ENCODE measurements at places on chromosomes 6 and 20.

- no peak for DNase-seq
These were observed 14.8 kb downstream of the CDS2 start for GRCh38 chr20:5141615-5142014.

DNA sequence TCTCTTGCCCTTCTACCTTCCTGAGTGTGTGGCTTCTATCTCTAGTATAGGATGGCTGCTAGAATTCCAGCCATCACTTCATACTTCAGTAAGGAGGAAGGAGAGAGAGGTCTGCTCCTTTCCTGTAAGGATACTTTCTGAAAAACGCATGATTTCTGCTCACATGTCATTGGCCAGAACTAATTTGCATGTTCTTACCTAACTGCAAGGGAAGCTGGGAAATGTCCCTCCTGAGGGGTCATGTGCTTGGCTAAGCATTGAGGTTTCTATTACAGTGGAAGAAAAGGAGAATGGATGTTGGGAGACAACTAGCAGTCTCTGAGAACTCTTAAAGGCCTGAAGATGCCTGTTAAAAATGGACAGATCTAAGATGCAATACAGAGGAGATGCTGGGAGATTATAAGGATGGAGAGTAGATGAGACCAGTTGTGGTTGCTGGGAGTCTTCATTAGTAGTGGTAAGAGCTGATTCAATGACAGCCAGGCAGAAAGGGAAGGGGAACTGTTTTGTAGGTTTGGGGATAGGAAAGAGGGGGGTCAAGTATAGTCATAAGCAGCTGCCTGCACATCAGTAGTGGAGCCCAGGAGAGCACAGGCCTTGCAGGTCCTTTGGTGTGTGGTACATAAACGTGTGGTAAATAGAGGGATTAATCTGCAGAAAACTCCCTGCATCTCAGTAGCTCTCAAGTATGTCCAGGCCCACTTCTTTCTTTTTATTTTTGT is 20.2 kb downstream of the CDS2 start:
- DNase-seq, result no peak

DNA sequence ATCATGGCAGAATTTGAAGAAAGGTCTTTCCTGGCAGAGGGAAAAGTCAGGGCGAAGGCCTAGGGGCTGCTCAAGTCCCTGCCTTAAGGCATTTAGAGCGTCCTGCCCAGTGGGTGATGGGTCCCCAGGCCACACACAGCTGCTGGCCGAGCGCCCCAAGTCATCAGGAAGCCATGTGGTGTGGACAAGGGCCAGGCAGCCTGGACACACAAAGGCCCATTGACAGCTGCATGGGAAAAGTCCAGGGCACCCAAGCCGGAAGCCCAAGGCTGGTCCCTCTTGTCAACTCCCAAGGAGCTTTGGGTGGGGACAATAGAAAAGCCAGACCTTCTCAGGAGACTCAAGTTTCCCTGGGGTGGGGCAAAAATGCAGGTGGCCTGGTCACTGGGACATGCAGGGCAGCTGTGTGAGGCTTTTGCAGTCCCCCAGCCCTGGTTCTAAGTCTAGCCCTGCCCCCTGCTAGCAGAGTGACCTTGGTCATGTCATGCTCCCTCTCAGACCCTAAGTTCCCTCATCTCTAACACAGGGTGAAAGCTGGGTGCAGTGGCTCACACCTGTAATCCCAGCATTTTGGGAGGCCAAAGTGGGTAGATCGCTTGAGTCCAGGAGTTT is 44.3 kb upstream of the PTGIS start:
- no peak for DNase-seq

DNA sequence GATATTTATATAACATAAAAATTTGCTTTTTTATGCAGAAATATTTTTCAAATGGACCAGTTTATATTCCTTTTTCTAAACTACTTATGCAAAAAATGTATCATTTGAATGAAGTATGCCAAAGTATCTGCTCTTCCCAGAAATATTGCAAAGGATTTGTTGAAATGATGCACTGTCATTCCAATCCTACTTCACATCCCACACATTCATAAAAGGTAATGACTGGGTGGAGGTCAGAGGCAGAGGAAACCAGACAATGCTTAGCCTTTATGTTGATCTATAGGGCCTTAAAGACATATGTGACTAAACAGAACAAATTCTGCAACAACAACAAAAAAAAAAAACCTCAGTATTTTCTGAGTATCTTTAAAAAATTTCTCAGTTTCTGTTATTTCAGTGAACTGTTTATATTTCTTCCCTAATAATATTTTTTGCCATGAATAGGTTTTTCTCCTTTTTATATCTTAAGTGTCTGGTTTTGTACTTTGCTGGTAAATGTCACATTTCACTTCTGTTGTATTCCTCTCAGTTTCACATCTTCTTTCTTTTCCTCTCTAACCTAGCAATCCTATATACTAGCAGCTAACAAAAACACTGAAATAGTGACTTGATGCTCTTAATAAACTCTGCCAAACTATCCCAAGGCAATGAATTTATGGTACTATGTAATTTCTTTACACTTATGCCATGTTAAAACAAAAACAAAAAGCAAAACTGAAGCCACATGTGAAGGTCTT is 374.1 kb downstream of the BCKDHB start:
- no peak for DNase-seq

DNA sequence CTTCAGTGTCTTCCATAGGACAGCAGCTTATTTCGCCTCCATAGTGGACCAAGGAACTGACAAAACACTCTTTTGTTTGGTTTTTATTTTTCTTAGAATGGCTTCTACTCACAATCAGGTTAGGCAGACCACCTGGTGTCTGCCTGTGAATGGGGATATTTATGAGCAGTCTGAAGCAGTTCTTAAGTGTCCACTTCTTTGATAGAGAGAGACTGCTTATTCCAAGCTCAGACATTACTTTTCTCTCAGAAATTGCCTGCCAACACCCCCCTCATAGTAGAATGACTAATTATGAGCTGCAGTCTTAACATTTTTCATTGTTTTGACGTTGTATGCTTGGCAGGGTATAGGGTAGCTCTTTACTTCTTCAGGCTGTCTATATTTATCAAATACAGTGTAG is 174.7 kb downstream of the ZFAND3 start:
- no peak for DNase-seq

DNA sequence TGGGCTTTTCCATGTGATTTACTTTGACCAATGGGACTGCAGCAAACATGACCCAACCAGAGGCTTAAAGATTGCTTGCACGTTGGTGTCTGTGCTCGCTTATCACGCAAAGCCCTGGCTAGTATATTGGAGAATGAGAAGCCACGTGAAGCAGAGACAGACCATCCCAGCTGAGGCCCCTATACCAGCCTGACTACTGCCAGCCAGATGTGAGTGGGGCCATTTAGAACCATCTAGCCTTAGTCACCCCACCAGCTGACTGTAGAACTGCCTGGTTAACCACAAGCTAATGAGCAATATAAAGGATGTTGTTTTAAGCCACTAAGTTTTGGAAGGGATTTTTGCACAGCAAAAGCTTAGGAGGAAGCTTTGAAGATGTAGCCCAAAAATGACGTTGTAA is 74.5 kb downstream of the MACROD2 start:
- no peak for DNase-seq

- no peak for DNase-seq
These were observed 350.0 kb downstream of the QKI start for GRCh38 chr6:163764565-163764964.

GRCh38 chr6:142642651-142643050 is 302.3 kb downstream of the HIVEP2 start:
- no peak for DNase-seq

DNA sequence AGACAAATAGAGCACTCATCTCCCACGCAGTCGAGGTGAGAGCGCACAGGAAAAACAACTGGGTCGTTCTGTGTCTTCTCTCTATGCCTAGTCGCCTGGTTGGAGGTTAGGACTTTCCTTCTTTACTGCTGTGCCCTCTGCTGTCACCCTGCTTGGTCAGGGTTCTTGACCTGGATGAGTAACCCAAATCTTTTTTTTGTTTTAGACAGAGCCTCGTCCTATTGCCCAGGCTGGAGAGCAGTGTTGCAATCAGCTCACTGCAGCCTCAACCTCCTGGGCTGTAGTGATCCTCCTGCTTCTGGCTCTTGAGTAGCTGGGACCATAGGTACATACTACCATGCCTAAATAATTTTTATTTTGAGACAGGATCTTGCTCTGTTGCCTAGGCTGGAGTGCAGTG is 24.5 kb downstream of the PRPF6 start:
- DNase-seq, result no peak

DNA sequence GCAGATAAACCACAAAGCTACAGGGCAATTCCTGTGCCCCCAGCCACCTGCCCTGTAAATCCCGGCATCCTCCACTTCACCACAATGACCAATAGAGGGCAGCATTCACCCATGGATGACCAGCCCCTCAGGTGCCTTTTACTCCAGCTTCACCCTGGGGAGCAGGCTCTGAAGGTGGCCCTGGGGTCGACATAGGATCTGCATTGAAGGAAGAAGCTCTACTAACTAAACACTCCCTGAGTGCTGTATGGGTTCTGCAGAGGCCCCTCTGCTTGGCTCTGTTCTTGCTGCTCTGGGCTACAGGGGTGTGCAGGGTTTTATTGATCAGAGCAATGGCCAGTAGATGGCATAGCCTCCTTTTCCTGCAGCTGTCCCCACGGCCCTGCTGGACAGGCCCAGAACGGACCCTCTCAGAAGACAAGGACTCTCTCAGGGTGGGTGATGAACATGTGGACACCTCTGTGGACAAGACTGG is 20.3 kb downstream of the CST4 start:
- DNase-seq, result peak; percentile 5

- no peak for DNase-seq
These were observed 27.6 kb downstream of the MYH7B start for GRCh38 chr20:34983089-34983820.

DNA sequence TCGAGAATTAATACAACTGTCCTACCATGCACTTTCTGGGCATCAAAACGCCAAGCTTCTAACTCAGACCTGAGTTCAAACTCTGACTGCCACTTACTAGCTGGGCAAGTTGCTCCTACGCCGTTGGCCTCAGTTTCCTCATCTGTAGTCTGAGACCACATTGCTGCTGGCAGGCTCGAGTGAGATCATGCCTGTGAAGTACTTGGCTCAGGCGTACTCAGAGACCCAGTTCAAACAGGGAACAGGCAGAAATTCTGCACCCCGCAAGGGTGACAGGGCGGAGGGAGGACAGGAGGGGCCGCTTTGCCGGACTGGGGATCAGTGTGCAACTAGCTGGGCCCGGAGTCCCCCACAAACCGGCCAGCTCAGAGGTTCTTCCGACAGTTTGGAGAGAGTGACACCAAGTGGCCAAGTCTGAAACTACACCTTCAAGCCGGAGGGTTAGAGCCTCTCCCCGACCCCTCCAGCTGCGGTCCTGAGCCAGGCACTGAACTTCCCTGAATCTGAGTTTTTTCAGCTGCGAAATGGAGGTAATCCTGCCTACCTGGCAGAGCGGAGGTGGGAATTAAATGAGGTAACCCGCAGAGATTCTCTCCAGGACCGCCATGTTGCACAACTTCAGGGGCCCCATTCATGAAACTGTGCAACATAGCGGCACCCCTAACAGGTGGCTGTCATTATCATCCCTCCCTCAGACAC is 46.0 kb upstream of the PTPN1 start:
- peak; percentile 28 for DNase-seq

GRCh38 chr6:154448448-154449096 is 61.9 kb downstream of the CNKSR3 start:
- no peak for DNase-seq

GRCh38 chr20:31593221-31594001 is 11.7 kb upstream of the ID1 start:
- DNase-seq, result no peak

GRCh38 chr6:74872754-74873476 is 332.9 kb downstream of the COL12A1 start:
- no peak for DNase-seq

DNA sequence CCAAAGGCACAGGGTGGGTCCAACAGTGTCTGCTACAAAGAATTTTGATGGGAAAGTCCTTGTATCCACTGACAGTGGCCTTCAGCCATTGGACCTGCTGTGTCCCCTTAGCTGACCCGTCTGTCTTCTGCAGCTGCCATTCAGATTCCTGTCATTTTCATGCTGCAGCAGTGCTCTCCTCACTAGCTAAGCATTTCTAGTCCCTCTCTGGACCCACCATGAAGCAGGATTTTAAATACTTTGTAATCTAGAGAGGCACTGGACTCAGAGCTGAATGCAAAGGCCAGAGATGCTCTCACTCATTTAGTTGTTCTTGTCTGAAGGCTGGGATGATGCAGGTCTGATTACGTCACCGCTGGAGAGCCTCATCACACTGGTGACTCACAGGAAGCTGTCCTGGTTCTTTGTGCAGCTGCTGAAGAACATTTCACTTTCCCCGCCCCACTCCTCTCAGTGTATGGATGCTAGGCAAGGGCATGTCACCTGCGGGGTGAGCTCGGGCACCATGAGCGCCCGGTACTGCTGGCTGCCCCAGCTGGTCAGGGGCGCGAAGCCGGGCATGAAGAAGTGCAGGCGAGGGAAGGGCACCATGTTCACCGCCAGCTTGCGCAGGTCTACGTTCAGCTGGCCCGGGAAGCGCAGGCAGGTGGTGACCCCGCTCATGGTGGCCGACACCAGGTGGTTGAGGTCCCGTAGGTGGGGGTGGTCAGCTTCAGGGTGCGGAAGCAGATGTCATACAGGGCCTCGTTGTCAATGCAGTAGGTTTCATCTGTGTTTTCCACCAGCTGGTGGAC is 19.4 kb upstream of the TUBB2A start:
- DNase-seq, result no peak

DNA sequence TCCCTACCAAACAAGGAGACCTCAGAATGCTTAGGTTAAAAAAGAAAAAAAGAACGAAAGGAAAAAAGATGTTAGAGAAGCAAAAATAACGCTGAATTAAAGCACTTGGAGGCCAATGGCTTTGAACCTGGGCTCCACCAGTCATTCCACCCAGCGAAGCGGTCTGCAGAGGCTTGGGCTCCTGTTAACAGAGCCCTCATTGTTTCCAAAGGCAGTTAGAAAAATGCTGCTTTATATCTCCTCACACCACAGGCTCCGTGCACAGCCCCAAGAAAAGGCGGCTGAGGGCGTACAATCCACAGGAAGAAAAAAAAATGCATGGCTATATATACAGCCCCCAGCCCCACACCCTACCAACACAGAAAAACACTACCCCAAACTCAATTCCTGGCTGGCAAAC is 255.9 kb downstream of the FOXC1 start:
- DNase-seq, result no peak

GRCh38 chr6:101341926-101342325 is 51.6 kb upstream of the GRIK2 start:
- DNase-seq, result no peak

DNA sequence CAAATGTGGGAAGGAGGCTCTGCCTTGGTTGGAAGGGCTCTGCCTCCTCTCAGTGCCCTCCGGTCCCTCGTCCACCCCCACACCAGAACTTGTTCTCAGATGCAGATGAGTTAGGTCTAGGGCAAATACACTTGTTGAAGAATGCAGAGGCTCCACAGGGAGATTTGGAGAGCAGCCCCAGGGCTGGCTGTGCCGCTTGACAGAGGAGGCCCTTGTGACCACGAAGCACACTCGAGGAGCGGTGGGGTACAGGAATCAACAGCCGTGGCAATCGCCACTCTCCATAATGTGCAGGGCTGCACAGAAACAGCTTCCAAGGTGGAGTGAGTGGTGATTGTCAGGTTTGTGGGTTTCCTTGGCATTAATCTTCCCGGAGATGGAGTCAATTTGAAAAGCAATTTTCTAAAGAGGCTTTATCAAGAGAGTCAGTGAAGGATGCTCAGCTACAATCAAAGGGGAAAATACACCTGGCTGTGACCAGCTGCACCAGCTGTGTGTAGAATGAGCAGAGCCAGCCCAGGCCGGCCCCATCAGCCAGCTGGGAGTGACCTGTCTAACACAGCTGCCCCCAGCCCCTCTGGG is 59.5 kb downstream of the BFSP1 start:
- DNase-seq, result no peak

GRCh38 chr6:145898376-145898775 is 65.8 kb downstream of the SHPRH start:
- no peak for DNase-seq

All from activated gamma-delta T cell treated with anti-CD3 and anti-CD28 coated beads, Interleukin-2, amount 50 U/mL, for 16 hours (primary cell).